ENCODE measurements at places on chromosomes 7 and 10.

DNA sequence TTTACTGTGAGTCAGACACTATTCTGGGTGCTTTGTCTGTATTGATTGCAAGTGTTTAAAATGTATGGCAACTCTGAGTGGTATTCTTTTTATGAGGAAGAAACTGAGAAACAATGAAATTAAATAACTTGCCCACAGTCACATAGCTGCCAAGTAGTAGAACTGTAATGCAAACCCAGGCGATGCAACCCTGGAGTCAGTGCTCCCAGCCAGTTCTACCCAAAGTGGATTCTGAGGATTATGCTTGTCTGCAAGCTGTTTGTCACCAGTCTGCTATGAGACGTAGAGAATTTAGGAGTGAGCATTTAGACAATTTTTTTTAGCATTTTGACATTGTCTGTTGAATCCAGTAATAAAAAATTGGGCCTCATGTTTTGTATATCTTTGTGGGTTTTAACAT, 306.0 kb upstream of the LRGUK start:
- DNase-seq = no peak

DNA sequence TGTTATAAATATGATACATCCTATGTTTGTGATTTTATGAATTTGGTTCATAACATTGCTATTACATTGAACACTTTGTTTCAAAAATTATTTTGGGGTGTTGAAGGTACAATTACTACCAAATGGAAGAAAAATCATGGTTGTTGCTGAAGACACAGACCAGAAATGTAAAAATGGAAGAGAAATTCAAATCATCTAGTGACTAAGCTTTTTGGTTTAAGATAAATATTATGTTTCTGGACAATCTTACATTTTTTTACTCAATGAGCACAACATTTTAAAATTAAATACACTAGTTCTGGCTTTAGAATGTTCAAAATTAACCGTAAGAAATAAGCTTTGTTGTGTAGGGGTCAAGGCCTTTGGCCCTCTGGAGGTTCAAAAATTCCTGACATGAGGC, 82.7 kb downstream of the GNAT3 start:
- DNase-seq = no peak

DNA sequence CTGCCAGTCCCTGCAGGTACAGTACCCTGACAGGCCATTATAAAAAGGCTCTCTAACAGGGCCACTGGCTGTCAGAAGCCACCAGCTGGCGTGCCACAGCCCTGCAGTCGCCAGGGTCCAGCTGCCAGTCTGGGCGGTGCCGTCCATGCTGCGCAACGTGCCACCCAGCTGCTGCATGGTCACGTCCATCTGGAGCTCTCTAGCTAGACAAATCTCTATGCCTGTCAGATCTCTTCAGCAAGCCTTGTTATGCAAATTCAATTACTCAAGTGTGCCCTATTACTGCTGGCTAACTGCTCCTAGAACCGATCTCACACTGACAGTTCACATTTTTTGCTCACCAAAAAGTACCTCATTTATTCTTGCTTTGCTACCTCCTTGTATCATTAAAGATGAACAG, 75.9 kb downstream of the HIBADH start:
- no peak for DNase-seq

- no peak for DNase-seq
Measured at GRCh38 chr10:103839872-103840739, 15.3 kb downstream of the SH3PXD2A start.

DNA sequence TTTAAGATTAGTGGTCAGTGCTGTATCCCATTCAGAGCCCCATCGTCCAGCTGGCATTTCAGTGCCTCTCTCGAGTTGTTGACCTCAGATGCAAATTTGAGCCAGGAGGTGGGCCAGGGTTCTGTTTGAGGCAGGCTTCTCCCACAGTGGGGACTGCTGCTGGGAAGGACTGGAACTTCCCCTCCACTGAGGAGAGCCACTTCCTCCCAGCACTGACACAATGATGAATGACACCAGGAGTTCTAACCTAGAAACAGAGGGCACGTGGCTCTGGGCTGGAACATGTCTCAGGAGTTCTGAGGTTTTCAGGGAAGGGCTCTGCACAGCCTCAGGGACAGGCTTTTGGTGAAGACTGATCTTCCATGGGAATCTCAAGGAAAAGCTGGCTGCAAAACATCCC, 18.3 kb upstream of the BTBD16 start:
- DNase-seq = no peak

DNA sequence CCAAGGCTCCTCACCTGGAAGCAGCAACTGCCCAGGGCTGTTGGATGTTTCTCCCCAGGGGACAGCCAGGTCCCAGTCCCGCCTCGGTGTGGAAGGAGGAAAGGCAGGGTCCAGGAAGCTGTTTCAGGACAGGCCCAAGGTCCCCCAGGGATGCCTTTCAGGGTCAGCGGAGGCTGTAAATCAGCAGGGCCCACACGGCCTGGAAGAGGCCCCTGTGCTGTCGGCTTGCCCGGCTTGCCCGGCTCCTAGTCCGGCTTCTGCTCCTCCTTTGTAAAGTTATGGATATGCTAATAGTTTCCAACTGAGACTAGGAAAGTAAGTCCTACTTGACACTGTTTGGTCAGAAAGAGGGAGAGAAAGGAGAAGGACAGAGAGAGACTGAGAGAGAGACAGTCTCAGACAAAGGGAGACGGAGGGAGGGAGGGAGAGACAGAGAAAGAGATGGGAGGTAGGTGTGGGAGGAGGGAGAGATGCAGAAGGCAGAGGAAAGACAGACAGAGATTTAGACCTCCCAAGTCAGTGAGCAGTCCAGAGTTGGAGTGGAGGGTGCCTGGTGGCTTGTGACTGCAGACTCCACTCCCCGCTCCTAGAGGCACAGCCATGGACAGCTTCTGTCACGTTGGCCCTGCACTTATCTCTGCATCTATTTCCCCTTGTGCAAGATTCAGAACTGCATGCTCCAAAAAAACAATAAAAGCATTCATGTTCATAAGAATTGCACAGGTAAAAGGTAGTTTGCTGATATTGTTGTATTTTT, 10.5 kb downstream of the IKZF1 start:
- no peak for DNase-seq

GRCh38 chr7:4784799-4785198, 9.4 kb downstream of the AP5Z1 start:
- DNase-seq = no peak

DNA sequence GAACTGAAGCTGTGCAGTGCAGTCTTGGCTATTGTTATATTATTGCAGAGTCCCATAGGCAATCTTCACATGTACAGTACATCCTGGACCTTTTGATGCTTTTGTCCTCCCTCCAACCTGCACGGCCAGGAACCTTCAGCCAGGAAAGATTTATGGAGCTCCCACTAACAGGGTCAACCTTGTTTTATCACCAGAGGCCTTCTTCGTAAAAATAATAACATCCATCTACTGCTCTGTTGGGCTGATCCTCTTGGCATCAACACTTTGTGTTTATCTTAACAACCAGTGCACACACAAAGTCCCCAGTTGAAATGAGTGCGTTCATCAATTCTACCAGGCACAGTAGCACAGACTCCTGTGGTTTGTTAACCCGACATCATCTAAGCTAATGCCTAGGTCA, 72.4 kb downstream of the AGMO start:
- DNase-seq = no peak

DNA sequence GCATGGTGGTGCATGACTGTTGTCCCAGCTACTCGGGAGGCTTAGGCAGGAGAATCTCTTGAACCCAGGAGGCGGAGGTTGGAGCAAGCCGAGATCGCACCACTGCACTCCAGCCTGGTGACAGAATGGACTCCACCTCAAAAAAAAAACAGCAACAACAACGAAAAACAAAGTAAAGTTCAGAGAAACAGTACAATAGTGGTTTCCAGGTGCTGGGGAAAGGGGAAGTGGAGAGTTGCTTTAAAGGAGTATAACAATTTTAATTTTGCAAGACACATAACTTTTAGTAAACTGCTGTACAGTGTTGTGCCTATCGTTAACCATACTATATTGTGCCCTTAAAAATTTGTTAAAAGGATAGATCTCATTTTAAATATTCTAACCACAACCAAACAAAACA, 662.7 kb upstream of the POT1 start:
- DNase-seq = no peak

GRCh38 chr10:30404540-30404939, 29.4 kb upstream of the MAP3K8 start:
- no peak for DNase-seq

GRCh38 chr7:23357190-23358093, 58.3 kb downstream of the MALSU1 start:
- DNase-seq = no peak
